ENCODE measurements at places on chromosomes 7 and 10.

DNA sequence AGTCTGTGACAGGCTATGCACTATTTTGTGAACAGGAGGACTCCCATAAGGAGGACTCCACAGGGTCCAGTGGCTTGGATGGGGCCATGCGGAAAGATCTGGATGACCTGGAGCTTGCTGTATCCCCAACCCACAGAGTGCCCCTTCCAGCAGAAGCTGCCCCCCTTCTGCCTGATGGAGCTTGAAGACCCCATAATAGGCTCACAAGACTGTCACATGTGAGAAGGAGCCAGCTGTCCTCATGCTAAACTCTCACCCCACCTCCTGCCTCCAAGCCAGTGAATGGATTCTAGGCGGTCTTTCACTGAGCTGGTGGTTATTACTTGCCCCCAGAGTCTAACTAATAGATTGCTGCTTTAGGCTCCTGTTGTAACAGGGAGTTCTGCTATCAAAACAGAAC is 79.1 kb downstream of the XRCC2 start:
- DNase-seq, result no peak

- DNase-seq, result no peak
Observed at GRCh38 chr10:76315240-76315639, 883.8 kb downstream of the LRMDA start.

- DNase-seq, result peak; percentile 61
Observed at GRCh38 chr10:122298598-122299301, 27.7 kb downstream of the BTBD16 start.

- DNase-seq, result no peak
Observed at GRCh38 chr7:100174582-100174981, 2.6 kb downstream of the GPC2 start.

GRCh38 chr10:80192553-80192952 is 12.8 kb downstream of the ANXA11 start:
- DNase-seq, result no peak

- no peak for DNase-seq
Observed at GRCh38 chr10:87538092-87539015, 33.7 kb downstream of the MINPP1 start.

DNA sequence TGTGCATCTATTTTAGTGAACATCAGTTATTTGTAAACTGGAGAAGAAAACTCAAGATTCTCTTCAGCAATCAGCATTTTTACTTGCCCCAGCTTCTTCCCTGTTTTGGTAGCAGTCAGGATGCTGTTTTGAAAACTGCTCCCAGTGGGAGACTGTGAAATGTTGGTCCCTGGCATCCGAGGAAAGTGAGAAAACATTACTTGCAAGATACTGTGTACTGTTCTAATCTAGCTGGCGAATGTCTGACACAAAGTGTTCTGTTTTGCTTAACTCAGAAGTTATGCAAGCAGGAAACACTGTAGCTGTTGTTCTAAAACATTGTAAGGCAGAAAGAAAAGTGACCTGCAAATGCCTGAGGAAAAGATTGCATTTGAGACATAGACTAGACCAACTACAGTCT is 171.8 kb upstream of the POM121L12 start:
- DNase-seq, result no peak

DNA sequence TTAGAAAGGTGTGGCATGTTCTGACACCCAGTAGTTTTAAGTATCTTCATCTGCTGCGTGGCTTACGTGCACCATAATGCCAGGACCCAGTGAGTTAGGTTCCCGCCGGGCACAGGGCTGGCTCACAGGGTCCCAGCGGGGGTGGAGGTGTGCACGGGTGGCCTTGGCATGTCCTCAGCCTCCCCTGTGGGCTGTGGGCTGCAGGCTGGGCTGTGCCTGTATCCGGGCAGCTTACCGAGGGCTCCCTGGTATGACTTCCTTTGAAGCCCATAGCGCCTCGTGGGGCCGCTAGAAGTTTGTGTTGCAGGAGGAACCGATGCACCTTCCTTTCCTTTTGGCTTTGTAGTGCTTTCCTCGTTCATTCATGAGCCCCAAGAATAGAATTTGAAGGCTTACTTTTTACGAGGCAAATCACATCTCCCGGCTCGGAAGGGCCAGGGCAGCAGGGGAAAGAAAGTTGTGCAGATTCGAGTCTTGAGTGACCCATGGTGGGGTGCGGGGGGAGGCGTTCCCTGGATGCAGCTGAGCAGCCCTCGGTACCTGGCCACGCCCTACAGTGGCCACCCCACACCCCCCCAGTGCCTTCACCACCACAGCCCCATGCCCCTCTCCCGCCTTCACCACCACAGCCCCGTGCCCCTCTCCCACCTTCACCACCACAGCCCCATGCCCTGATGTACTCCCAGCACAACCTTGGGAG is 113.2 kb downstream of the WDR37 start:
- DNase-seq, result no peak

DNA sequence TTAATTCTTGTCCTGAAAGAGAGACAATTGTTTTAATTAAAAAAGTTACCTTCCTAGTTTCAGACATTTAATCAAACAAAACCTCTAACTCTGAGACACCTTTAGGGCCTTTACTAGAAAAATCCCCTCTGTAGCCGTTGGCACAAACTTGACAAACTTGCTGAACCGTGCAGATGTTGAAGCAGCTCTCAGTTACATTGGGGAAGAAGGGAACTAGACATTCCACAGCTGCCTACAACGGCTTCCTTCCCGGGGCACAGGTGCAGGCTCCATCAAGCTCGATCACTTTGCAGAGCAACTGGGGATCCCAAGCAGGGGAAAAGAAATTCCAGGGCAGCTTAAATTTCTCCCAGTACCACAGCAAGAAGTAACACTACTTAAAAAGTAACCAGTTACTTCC is 141.3 kb downstream of the SKAP2 start:
- DNase-seq, result no peak

- no peak for DNase-seq
Observed at GRCh38 chr10:59320355-59320754, 42.0 kb downstream of the FAM13C start.

DNA sequence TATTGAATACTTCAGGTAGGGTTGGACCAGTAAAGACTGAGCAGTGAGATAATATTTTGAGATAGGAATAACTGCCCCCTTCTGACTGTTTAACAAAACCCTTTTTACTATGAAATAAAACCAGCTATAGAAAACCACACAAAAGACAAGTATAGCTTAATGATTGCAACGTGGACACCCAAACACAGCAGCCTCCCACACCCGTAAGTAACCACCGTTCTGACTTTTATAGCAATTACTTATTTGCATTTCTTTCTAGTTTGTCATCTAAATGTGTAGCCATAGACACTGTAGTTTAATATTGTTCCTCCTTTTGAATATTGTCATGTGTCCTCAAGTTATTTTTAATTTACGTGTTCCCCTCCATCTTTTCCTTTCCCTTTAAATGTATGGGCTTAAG is 42.9 kb upstream of the SYPL1 start:
- no peak for DNase-seq
